Osteocyte (in vitro differentiated cells): ENCODE measurements at places on chromosomes 4 and X. TPM values are rescaled to one million over a fixed set of nuclear protein-coding genes. Genes with fewer than 3 reads are reported as not detected.

Gene CLDN34
- 0.59 TPM in 1 of 2 replicates, not detected in the other for total RNA-seq

- no peak overlapping the region for H3K4me3 ChIP-seq
- H3K36me3 ChIP-seq: no peaks in the 10 kb centered on the region
- H3K4me1 ChIP-seq: peaks cover 5% of the 10 kb centered on the region
- no peak overlapping the region for H3K27ac ChIP-seq
- no peak for DNase-seq
These were observed 197.4 kb upstream of the TBL1X start for GRCh38 chrX:9267415-9267814.

Gene CCNB3
- total RNA-seq: 0.48 and 1.4 TPM in 2 replicates

Gene ADH1C
- not detected in 2 replicates for total RNA-seq

Gene MAP3K15
- total RNA-seq: 0.68 TPM in 1 of 2 replicates, not detected in the other

Gene THAP6
- total RNA-seq: 13.0 and 15.9 TPM in 2 replicates

Gene VEGFD
- 0.27 TPM in 1 of 2 replicates, not detected in the other for total RNA-seq

DNA sequence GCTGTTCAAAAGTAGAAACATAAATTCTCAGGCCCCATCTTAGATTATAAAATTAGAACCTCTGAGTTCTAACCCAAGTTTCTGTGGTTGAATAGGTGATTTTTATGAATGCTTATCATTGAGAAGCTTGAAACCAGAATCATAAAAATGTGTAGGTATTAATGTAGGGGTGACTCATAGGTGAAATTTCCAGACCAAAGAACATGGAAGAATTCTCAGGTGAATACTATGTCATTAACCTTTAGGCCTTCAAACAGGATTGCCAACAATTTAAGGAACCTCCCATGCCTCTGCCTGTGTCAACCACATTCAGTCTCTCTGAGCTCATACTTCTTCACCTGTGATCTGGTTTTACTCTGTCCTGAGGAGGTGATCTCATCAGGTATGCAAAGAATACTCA lies 177.8 kb downstream of the NPFFR2 start:
- no peak overlapping the region for H3K27ac ChIP-seq
- no peak for DNase-seq
- no peaks in the 10 kb centered on the region for H3K36me3 ChIP-seq
- H3K4me1 ChIP-seq: no peaks in the 10 kb centered on the region
- peaks cover 11% of the 10 kb centered on the region for H3K27me3 ChIP-seq
- no peak overlapping the region for H3K4me3 ChIP-seq

Gene FRMPD3
- not detected in 2 replicates for total RNA-seq

GRCh38 chr4:74738464-74739143 lies 55.7 kb downstream of the BTC start:
- H3K27ac ChIP-seq: no peak overlapping the region
- no peaks in the 10 kb centered on the region for H3K36me3 ChIP-seq
- no peak for DNase-seq

DNA sequence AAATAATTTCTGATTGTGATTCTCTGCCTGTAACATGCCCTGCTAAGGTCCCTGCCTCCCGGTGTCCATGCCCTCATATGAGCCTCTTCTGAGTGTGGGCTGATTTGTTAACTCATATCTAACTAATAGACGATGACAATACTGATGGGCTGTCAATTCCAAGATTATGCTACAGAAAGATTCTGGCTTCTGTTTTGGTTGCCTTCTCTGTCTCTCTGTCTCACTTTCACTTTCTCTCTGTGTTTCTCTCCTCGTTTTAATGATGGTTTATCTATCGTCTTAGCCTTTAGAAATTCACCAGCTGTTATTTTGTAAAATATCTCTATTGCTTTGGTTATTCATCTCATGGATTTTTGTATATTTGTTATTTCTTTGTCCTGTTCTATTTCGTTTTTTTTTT lies 312.5 kb upstream of the ANXA10 start:
- no peak overlapping the region for H3K4me3 ChIP-seq
- DNase-seq: no peak
- peaks cover 9% of the 10 kb centered on the region for H3K27me3 ChIP-seq

GRCh38 chrX:155148724-155149537 lies 67.3 kb upstream of the VBP1 start:
- no peaks in the 10 kb centered on the region for H3K36me3 ChIP-seq
- peaks cover 6% of the 10 kb centered on the region for H3K27me3 ChIP-seq
- H3K4me1 ChIP-seq: no peaks in the 10 kb centered on the region

GRCh38 chr4:99209671-99210070 lies 9.4 kb downstream of the ADH6 start:
- H3K27ac ChIP-seq: no peak overlapping the region
- DNase-seq: no peak
- no peak overlapping the region for H3K4me3 ChIP-seq
- no peaks in the 10 kb centered on the region for H3K36me3 ChIP-seq

DNA sequence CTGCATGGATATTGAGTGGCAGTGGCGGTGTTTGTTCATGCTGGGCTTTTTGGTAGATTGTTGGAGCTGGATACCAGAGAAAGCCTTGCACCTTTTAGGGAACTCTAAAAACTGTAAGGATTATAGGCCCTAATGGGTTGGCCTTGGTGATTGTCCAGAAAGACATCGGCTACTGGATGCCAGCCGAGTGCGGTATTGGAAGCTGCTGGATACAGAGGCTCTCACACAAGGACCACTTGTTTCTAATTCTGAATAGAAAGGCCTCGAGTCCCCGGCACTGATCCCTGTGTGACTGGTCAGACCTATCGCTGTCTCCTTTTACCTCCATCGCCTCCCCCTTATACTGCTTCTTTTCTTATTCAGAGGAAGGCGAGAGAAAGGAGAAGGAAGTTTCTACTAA lies 27.3 kb upstream of the SCOC start:
- no peak overlapping the region for H3K4me3 ChIP-seq
- peaks cover 3% of the 10 kb centered on the region for H3K4me1 ChIP-seq
- DNase-seq: no peak
- no peak overlapping the region for H3K27ac ChIP-seq
